ENCODE measurements at places on chromosomes 7 and 10.

- peak; percentile 53 for DNase-seq
Measured at GRCh38 chr7:3673524-3673923, 372.5 kb downstream of the SDK1 start.

GRCh38 chr10:104146882-104147281 lies 24.9 kb downstream of the SFR1 start:
- DNase-seq = no peak

- DNase-seq = no peak
Measured at GRCh38 chr7:42247301-42247700, 10.3 kb upstream of the GLI3 start.

- DNase-seq = no peak
Measured at GRCh38 chr7:2173189-2173827, 59.4 kb downstream of the MAD1L1 start.

DNA sequence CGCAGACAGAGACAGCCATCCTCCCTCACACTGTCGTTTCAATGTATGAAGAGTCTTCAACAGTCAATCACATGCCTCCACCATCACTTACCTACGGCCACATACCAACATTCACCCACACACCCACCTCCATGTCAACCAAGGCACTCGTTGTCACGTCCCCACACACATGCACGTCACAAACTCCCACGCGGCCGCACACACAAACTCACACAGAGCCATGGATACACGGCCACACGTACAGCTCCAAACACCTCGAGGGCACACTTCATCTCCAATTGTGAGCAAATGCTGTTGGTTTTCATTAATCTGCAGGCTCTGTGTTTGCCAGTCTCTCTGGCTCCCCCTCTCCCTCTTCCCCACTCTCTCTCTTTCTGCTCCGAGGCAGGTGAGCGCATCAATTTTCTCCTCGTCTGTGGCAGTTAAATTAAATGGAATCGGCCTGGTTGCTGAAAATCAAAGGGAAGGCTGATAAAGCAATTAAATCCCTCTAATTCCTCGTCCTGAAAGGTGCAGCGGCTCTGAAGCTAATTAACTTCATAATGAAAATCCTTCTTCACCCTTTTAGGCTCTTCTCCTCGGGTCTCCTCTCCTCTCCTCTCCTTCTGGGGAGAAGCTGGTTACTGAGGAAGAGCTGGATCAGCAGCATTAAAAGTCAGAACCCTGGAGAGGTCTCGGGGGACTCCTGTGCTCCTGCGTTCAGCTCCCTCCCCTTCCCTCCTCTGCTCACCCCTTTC lies 53.8 kb upstream of the SLF2 start:
- no peak for DNase-seq

DNA sequence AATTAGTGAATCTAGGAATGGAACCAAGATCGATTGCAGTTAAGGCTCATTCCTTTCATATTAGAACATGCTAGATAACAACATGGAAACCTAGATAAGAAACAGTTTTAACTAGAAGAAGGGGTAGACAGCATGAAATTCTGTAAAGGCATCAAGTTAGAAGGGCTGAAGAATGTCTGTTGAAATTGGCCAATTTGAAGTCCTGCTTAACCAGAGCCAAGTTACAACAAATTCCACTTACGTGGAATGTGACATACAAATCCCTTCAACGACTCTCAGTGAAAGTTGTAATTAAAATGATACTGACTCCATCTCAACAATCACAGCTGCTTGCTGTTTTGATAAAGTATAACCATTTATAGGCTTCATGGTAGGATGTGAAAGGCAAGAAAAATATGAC lies 1065.7 kb downstream of the DNAJB9 start:
- DNase-seq = no peak

- no peak for DNase-seq
Measured at GRCh38 chr10:14665304-14665703, 109.4 kb downstream of the FAM107B start.

- DNase-seq = no peak
Measured at GRCh38 chr10:24209946-24210491, 1.1 kb downstream of the KIAA1217 start.

- no peak for DNase-seq
Measured at GRCh38 chr7:69476416-69476815, 121.9 kb upstream of the AUTS2 start.

- no peak for DNase-seq
Measured at GRCh38 chr7:105001652-105002184, 12.3 kb upstream of the KMT2E start.

Measured in activated CD4-positive, alpha-beta T cell treated with anti-CD3 and anti-CD28 coated beads, Interleukin-2, amount 50 U/mL, for 4 hours (primary cell).